ENCODE measurements at places on chromosomes 12 and 14.

GRCh38 chr14:100715332-100715731, 11.4 kb upstream of the DLK1 start:
- no peak for DNase-seq

GRCh38 chr12:46956451-46957035, 122.9 kb upstream of the PCED1B start:
- DNase-seq = no peak

DNA sequence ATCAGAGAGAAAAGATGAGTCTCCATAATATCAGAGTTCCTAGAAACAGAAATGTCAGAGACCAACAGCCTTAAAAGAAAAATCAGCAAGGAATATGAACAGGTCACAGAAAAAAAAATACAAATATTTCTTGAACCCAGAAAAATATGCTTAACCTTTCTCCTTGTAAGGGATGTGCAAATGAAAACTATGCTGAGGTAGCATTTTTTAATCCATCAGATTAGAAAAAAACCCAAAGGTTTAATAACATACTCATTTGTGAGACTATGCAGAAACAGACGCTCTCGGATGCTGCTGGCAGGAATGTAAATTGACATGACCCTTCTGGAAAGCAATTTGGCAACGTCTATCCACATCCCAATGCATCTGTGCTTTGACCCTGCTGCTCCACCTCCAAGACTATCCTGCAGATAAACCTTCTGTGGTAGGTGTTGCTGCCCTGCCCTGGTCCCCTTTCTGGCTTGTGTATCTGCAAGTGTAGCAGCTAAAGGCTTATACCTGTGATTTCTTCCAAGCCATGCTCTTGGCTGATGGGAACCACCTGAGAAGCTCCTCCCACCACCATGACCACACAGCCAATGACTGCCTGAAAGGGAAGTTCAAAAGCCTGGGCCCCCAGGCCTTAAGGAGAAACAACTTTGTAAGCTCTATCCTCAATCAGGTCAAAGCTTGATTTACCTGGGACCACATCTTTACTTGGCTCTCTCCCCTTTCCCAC, 49.4 kb downstream of the LTBP2 start:
- DNase-seq = no peak

DNA sequence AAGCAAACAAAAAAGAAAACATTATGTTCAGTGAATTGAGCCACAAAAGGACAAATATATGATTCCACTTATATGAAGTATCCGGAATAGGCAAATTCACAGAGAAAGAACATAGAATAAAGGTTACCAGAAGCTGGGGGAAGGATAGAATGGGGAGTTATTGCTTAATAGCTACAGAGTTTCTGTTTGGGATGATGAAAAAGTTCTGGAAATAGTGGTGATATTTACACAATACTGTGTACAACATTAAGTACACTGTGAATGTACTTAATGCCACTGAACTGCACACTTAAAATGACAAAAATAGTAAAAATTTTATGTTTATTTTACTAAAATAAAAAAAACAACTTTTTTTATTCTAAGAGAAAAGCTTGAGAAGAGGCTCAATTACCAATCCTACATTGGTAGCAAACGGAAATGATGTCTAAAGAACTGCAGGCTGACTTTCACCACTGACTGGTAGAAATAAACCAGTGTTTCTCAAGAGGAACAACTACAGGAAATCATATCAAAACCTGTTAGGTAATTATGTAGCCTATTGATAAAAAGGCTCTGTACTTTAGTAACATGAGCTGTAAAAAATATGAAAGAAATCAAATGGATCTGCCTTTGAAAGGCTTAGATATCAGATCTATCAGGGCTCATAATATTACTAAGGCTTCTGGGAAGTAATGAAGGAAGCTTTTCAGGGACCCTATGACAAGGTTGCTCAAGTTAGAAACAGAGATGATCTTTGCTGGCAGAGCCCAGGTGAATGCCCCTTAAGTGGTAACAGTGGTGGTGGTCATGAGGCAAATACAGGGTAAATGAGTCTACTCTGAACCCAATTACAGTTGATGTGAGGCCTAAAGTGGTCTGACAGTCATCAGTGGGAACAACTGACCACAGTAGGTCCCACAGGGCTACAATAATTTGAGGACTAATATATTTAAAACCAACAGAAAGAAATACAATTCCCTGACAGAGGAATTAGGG, 41.3 kb downstream of the BAZ1A start:
- DNase-seq = no peak

- no peak for DNase-seq
Observed at GRCh38 chr12:125824276-125824675, 759.0 kb downstream of the AACS start.

- DNase-seq = peak; percentile 57
Observed at GRCh38 chr12:26434299-26435068, 239.1 kb downstream of the SSPN start.

GRCh38 chr12:72995616-72996015, 723.4 kb downstream of the TRHDE start:
- DNase-seq = no peak

DNA sequence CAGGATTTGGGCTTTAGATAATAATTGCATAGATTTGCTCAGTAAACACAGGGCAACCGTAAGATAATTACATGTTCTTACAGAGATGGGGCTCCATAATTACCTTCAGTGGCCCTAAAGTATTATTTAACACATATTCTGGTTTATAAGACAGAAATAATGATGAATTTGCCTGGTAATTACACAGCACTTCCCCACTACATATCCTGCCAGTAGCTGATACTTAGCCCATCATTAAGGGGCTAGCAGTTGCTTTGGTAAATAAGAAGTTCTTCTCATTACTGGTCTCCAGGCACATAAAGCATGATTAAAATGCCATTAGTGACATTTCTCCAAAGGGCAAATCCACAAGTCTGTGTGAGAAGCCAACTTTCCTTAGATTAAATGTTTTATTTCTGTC, 158.7 kb downstream of the NUAK1 start:
- DNase-seq = no peak

DNA sequence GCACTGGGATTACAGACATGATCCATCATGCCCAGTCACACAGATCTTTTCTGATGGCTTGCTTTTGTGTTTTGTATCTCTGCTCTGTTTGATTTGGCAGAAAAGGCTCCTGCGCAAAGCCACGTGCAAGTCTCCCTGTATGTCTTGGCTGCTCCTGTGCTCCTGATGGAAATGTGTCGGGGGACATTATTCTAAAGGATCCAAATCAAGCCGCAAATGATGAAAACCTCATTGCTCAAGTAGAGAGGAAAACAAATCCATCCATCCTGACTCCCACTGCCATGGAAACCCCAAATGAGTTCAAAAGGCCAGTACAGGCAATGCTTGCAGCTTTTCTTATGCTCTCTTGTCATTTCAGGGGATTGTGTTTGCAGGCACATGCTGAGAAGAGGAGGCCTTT, 93.8 kb downstream of the NDUFA12 start:
- no peak for DNase-seq

GRCh38 chr12:123395236-123395635, 11.3 kb downstream of the KMT5A start:
- no peak for DNase-seq

GRCh38 chr12:103011974-103012763, 54.7 kb downstream of the ASCL1 start:
- DNase-seq = no peak

GRCh38 chr12:14928931-14929330, 9.4 kb downstream of the ERP27 start:
- no peak for DNase-seq

- no peak for DNase-seq
Observed at GRCh38 chr14:65986041-65986440, 500.1 kb upstream of the CCDC196 start.

DNA sequence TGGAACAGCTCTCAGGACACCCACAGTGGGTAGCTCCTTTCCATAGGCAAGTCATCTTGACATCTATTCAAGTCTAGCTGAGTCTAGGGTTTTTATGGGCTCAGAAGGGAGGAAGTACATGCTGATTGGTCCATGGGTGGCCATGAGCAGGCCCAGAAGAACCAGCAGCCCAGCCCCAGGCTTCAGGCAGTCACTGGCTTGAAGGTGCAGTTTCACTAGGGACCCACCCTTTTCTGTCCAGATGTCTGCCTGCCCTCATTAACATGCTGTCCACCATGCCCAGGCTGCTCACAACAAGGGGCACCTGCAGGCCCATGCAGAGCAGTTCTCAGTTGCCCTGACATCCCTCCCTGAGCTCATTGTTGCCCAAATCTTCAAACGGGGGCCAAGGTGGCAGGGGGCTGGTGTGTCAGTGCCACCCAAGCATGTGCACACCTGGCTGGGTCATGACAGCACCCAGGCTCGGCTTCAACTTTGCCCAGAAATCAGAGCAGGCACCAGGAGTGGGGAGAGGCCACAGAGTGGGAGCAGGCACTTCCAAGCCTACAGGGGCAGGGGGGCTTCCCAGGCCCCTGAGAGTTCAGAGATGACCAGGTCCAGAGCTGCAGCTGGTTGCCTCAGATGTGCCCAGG, 18.7 kb upstream of the LGR5 start:
- no peak for DNase-seq

GRCh38 chr14:34098045-34098984, 147.4 kb upstream of the EGLN3 start:
- peak; percentile 45 for DNase-seq

GRCh38 chr14:21229821-21230220, 39.4 kb downstream of the HNRNPC start:
- DNase-seq = no peak

GRCh38 chr12:6204533-6205143, 4.4 kb downstream of the CD9 start:
- no peak for DNase-seq

- DNase-seq = no peak
Observed at GRCh38 chr14:39469094-39469710, 37.0 kb upstream of the FBXO33 start.

DNA sequence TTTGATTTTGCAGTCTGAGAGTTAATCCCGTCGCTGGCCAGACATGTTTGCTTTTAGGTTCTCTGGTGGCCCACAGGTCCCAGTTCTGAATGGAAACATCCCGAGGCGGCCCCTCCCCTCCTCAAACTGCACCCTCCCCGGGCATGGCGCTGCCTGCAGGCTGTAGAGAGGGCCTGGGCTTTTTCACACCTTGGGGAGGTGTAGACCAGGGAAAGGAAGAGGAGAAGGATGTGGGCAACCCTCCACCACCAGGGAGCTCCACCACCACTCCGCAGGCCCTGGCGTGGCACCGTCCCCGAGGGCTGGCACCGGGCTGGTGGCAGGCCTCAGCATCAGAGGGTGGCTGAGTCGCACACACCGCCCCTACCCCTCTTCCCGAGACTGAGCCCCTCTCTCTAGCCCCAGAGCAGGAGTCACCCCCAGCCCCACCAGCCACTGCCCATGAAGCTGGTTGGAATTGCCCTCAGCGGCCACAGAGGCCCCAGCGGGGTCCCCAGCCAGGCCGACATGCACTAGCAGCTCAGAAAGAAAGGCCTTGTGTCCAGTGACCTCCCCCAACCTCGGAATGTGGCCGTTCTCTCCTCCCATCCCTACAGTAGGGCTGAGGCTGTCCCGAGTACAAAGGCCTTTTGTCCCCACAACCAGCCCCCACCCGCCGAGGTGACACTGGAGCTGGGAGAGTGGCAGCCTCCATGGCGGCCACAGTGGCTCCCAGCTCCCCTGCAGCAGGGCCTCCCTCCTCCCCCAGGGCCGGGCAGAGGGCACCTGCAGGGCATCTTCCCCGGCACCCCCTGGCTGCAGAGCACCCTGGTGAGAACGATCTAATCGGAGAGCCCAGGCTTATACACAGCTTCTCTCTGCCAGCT, 23.5 kb upstream of the INF2 start:
- DNase-seq = no peak

- DNase-seq = no peak
Observed at GRCh38 chr12:4114986-4115385, 158.6 kb upstream of the CCND2 start.

GRCh38 chr14:23469906-23470403, 452 bp downstream of the NGDN start:
- no peak for DNase-seq

GRCh38 chr12:54853933-54854538, at the start of gene MUCL1:
Gene MUCL1 (plus strand): TSS chr12:54854516. CDS start chr12:54854583, 67 bp downstream.
- DNase-seq = peak; percentile 84

DNA sequence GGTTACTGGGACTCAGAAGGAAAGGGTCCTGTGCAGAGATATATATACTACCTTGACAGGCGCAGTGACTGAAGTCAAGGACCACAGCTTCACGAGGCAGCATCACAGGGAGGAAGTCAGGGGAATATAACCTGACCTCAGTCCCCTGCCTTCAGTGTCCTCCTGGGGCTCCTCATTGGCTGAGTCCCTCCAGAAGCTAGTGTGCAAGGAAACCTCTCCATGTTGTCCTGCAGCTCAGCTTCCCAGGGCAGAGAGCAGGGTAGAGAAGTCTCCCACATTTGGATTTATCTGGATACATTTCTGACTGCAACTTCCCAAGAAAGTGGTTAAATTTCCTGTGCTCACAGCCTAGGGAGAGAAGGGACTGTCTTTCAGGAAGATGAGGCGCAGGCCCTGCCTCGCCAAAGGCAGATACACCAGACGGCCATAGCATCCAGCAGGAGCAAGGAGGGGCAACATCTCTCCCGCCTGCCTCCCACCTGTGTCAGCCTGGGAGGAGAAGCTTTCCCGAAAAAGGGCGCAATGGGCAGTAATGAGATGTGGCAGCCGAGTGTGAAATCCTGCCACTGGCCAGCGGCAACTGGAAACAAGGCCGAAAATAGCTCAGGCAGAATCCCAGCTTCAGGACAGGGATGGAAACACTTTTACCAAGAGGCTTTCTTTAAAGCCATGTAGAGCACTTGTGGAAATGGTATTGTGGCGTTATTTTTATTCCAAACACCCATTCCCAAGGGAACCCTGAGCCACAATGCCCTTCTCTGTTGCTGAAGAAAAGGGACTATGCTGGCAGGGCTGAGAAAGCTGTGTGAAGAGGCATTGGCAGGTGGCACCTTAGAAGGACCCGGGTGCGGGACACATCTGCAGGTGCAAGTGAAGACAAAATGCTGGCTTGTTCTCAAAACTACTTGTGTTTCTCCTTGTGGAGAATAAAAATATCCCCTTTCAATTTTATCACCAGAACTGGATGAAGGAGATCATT, 54.9 kb upstream of the HIF1A start:
- DNase-seq = no peak

DNA sequence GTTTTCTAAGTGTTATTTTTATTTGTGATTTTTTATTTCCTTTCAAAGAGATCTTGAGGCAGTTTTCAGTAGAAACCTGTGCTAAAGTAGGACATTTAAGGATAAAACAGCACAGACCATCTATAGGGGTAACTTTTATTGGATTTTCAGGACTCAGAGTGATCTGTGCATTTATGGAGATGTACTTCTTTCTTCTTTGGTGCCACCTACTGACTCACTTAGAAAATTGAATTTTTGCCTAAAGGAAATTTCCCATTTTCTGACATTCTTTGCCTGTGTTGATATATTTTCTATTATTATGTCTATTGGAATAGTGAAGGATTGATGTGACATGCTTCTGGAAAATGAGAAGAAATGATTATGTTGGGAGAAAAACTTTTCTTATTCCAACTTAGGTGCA, 113.0 kb downstream of the UNC79 start:
- DNase-seq = no peak
